ENCODE measurements at places on chromosomes 6 and 20.

- DNase-seq, result no peak
Measured at GRCh38 chr6:136510299-136510698, 39.9 kb downstream of the MAP7 start.

GRCh38 chr6:109874086-109874485 is 104.0 kb upstream of the GPR6 start:
- no peak for DNase-seq

DNA sequence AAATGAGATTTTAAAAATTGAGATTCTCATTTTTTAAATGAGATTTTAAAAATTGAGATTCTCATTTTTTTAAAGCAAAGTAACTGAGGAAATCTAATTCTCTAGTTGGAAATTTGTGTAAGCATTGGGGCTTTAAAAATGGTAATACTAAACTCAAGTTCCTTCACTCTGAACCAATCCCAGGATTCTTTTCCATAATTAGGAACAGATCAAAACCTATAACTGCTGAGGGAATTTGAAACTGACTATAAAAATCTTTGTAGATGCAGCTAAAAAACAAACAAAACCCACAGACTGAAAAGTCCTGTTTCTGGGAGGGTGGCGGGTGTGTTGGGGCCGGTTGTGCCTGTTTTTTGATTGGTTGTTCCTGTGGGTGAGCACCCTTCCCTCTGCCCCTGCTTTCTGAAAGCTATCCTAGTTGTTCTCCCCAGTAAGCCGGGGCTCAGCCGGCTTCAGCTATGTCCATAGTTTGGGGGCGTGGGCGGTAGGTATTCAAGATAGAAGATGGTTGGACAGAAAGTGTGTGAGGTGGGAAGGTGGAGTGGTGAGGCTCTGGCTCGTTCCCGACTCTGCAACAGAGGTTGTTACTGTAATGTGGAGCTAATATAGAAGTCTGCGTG is 49.3 kb downstream of the GFRA4 start:
- no peak for DNase-seq

GRCh38 chr6:55014321-55015088 is 159.8 kb upstream of the HCRTR2 start:
- DNase-seq, result no peak

DNA sequence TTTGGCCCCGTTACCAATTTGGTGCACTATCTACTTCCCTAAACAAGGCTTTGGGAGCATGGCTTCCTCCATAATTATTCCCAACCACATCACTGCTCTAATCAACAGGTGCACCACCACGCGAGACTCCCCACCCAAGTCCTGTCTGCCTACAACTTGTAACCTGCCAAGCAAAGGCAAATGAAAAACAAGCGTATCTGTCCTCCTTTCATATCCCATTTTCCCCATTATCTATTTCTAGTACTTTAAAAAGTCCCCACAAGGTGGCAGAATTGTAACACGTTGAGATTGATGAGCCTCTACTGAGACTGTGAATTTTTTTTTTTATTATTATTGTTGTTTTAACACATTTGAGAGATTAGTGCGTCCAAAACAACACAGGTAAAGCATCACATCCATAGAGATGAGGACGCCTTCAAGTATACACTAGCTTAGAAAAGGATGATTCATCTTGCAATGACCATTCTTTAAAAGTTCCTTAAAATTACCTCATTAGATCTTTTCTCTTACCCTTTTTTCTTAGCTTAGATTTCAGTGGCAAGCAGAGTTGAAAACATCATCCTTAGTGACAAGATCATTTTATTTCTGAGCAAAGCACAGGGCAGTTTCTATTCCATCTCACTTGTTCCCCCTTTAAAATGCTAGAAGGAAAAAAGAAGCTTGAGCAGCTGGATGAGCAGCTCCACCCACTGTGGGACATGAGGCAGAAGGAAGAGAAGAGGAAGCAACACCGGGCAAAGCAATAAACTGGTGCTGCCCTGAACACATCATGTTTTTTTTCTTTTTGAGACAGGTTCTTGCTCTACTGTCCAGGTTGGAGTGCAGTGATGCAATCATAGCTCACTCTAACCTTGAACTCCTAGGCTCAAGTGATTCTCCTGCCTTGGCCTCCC is 210.8 kb downstream of the ARHGAP18 start:
- DNase-seq, result peak; percentile 52

GRCh38 chr6:80357081-80357480 is 250.6 kb downstream of the BCKDHB start:
- no peak for DNase-seq

DNA sequence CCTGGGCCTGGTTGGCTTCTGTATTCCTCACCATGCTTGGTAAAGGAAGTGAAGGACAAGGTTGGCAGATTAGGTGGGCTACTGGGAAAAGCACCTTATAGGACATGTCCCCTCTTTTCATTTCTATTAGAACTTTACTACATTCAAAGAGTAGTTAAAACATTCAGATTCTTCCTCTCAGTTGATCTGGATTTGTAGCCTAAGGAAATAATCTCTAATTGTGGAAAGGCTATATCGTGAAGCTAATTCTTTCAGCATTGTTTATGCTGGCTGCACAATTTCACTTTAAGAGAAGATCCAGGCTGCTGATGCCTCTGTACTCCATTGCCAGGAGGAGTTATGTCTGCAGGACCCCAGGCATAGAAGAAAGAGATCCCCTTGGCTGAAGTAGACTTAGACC is 58.8 kb downstream of the ARHGAP40 start:
- no peak for DNase-seq

GRCh38 chr20:44489931-44490330 is 14.3 kb downstream of the TTPAL start:
- no peak for DNase-seq

GRCh38 chr20:63268671-63269439 is 3.8 kb upstream of the ARFGAP1 start:
- no peak for DNase-seq

DNA sequence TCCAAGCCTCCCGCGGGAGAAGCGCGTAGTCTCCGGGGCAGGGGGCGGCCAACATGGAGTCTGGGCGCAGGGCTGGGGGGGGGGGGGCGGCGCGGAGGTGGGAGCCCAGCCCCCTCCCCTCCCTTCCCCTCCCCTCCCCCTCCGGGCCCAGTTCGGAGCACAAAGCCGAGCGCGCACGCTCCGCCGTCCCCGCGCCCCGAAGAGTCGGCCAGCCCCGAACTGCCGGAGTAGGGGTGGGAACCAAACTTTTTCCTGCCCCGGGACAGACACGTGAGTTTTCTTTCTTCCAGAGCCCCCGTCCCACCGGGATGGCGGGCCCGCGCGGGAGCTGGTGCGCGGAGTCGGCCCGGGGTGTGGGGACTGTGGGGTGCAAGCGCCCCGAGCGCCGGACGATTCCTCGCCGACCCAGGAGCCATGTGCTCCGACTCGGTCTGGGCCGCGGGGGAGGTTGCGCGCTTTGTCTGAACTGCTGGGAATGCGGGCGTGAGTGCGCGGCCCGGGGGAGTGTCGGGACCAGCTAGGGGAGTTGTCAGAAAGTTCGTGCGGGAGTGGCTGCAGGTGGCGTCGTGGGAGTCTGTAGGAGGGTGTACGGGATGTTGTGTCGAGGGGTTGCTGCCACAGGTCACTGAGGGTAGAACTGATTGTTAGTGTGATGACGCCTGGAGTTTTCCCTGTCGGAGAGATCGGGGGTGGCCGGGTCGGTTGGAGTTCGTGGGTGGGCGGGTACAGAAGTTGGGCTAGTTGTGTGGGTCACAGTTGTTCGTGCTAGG is 1.2 kb downstream of the TGIF2 start:
- peak; percentile 58 for DNase-seq

DNA sequence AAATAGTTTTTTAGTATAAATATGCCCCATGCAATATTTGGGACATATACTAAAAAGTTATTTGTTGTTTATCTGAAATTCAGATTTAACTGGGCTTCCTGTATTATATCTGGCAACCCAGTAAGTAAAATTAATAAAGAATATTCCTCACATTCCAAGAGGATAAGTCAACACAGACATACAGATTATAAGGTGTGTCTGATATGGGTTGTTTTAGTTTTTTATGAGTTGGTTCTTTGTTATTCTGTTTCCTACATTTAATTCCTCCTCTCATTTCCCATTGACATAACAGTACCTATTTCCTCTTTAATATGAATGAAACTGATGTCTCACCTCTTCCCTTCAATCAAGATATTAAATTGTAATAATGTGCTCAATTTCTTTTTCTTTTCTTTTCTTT is 1.7 kb upstream of the PLA2G7 start:
- no peak for DNase-seq

GRCh38 chr6:22442826-22443225 is 126.5 kb upstream of the HDGFL1 start:
- no peak for DNase-seq

DNA sequence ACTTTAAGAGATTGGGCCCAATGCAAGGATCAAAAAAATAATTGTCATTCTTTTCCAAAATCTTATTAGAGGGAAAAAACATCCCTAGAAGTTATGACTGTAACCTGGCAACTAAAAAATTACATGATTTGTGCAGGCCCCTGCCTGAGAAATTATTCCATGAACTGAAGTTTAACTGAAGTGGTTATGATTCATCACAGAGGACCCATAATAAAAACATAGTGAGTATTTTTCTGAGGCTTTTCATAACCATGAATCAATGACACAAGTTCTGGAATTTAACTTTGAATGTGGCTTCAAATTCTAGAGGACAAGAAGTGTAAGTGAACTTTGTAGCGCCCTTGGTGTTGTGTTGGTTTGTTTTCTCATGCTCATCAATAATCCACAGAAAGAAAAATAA is 31.1 kb upstream of the CARMIL1 start:
- DNase-seq, result no peak

DNA sequence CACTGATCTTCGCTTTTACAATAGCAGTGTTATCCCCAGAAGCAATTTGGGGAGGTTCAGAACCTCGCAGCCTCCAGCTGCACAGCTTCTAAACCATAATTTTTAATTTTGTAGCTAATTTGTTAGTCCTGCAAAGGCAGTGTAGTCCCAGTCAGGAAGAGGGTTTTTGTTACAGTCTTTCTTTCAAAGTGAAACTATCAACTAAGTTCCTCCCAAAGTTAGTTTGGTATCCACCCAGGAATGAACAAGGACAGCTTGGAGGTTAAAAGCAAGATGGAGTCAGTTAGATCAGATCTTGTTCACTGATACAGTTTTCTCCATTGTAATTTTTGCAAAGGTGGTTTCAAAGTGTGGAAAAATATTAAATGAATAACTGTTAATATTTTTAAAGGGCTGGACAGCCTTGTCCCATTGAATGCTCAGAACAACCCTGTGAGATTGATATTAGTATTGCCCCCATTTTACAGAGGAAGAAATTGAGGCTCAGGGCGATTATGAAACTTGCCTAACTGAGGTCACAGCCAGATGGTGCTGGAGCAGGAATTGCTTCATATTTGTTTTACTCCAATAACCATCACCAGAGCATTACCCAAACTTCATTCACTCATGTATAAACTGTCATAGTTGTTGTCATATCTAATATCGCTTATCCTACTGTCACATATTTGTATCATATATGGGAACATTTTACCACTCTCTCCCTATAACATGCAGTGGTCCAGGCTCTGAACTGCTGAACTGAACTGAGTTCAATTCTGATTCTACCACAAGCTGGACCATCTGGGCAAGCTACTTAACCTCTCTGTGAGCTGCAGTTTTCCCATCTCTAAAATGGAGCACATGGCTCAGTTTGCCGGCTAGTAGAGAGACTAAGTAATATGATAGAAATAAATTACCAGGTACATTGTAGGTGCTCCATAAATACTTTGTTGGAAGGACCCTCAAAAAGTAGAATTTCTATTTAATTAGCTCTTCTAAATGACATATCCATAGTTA is 213.8 kb downstream of the BCAS1 start:
- DNase-seq, result no peak

- DNase-seq, result no peak
Measured at GRCh38 chr6:161242113-161242512, 31.7 kb downstream of the AGPAT4 start.

GRCh38 chr20:37680420-37680819 is 13.4 kb upstream of the CTNNBL1 start:
- DNase-seq, result no peak

- no peak for DNase-seq
Measured at GRCh38 chr20:62319346-62319909, 16.6 kb downstream of the ADRM1 start.

DNA sequence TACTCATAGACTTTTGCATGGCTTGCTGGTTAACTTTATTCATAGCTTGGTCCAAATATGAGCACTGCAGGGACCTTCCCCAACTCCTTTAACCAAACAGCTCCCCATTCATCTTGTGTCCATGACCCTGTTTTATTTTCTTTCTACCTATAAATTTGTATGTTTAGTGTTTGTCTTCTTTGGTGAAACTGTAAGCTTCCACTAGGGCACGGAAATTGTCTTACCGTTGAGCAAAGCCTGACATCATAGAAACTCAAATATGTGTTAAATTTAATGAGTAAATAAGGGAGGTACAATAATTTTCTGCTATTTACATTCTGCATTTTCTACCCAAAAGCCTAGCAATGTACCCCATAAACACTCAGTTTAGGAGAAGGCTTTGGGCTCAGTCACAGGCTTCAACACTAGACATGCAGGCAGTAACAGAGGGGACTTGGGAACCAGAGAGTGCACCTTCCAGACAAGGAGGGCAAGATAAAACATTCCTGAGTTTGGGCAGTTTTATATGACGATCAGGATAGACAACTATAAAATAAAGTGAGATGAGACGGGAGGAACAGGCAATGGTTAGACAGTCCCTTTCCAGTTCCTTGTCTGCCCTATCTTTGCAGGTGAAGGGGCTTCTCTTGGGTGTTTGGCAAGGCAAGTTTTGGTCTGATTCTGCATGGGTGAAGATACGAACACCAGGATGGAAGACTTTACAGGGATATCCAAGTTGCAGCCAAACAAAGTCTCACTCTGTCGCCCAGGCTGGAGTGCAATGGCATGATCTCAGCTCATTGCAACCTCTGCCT is 46.2 kb upstream of the ZNF217 start:
- DNase-seq, result no peak

DNA sequence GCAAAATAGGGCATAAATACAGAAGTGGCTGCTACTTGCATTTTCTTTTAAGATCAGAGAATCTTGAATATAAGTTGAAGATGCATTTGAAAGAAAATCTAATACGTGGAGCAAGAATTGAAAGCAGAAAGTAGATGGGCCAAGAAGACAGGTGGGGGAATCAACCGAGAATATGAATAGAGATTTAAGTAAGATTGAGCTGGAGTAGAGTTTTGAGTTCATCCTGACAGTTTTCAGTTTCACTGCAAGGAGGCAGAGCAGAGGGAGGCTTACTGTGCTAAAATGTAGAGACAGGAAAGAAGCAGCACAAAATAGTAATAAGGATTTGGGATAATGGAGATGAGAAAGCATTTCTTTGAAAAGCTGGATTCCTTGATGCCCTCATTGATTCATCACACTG is 214.5 kb downstream of the GJA1 start:
- DNase-seq, result no peak

DNA sequence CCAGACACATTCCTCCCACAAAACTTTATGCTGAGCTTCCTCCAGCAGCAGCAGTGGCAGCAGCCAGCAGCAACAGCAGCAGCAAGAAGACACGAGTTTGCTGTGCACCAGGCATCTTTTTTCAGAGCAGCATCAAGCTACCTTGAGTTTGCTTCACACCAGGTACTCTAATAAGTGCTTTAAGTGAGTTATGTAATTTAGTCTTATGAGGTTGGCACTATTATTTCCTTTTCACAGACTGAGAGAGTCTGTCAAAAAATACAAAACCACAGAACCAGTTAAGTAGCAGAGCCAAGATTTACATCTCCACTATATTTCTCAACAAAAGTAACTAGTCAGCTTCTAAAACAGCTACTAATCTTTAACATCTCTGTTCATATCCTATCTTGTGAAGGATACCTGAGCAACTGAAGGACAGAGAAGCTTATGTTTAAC is 23.7 kb downstream of the RANBP9 start:
- DNase-seq, result no peak
